ENCODE measurements at places on chromosomes 12 and 14.

DNA sequence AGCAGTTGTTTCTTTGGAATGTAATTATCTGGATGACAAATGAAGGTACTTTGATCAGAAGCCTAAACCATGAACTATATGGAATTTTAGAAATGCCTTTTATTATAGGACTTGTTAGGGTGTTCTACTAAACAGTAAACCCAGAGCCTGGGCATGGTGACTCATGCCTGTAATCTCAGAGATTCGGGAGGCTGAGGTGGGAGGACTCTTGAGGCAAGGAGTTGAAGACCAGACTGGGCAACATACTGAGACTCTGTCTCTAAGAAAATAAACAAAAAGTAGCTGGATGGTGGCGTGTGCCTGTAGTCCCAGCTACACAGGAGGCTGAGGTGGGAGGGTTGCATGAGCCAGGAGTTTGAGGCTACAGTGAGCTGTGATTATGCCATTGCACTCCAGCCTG, 23.9 kb downstream of the PALS1 start:
- no peak for DNase-seq

DNA sequence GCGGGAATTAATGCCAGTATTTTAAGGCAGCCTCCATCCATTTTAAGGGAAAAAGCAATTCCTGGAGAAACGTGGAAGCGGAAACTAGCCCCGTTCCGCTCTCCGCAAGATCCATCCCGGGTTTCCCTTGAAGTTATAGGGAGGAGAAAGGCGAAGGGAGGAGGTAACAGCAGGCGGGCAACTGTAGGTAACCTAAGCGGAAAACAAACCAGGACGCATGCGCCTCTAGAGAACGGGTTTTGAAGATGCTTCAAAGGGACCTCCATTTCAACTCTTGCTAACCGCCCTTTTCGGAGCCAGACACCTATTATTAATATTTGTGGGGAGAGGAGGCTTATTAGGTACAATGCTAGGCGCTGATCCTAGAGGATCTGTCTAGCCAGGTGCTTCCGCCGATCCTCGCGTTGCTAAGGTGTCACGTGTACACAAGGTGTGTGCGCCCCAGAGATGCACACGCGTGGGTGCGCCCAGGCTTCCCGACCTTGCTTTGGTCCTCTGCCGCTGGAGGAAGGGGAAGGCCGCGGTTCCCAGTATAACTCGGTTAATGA, 6.2 kb downstream of the TBX5 start:
- DNase-seq = no peak

DNA sequence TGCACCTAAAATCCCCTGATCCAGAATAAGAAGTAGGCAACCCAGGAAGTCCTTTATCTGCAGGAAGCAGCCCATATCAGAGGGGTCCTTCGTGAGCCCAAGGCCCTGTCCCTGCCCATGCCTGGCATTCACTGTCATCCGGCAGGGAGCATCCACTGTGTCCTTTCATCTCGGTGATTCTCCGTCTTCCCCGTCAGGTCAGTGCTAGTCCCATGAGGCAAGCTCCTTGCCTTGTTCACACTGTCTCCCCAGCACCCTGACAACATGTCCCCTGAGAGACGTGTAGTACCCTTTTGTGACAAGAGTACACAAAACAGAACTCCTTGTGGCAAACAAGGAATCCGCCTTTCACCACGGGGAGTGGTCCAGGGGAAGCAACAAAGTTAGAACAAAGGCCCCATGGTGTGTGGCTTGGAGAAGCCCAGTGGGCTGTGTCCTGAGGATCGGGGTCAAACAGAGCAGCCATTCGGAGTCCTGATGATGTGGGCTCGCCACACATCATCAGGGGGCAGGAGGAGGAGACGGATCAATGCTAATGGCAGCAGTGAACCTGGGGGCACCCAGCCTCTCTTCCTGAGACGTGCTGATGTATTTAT, 112.1 kb downstream of the DICER1 start:
- DNase-seq = no peak

GRCh38 chr12:96510306-96510764, 21.0 kb downstream of the CFAP54 start:
- no peak for DNase-seq

All from amniotic stem cell (primary cell).